ENCODE measurements at places on chromosomes 5 and 9.

GRCh38 chr5:167057665-167058064 is 1233.8 kb upstream of the WWC1 start:
- DNase-seq = no peak

- DNase-seq = no peak
These were observed 90.3 kb downstream of the ANKRD55 start for GRCh38 chr5:56142614-56143372.

GRCh38 chr5:140923601-140924000 is 2.5 kb upstream of the PCDHAC1 start:
- no peak for DNase-seq

GRCh38 chr9:89956907-89957306 is 352.1 kb downstream of the GADD45G start:
- DNase-seq = no peak

DNA sequence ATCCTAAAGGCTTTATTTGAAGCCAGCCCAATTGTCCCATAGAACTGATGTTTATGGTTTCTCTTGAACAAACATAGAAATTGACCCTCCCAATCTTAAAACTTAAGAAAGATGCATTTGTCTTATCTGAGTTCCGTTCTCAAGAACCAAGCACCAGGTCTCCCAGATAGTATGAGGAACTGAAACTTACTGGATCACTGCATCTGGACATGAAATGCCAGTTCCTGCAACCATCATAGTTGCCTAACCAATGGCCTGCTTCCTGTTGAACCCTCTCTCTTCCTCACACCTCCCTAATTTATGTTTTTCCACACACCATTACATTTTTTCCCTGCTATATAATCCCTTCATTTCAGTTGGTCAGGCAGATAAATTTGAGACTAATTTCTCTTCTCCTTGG is 478.9 kb downstream of the HTR1A start:
- DNase-seq = no peak

DNA sequence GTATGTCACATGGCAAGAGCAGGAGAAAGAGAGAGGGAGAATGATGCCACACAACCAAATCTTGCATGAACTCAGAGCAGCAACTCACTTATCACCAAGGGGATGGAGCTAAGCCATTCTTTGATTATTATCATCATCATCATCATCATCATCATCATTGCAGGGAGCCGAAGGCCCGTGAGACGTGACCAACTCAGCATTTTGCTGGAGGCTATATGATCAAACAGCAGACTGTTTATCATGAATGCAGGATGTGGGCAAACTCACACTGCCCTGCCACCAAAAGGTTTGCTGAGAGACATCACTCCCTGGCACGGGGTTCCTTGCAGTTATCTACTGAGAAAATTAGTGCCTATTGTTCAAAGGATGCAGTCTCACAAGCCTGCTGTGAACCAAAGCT is 8.6 kb upstream of the ZNF169 start:
- DNase-seq = no peak

DNA sequence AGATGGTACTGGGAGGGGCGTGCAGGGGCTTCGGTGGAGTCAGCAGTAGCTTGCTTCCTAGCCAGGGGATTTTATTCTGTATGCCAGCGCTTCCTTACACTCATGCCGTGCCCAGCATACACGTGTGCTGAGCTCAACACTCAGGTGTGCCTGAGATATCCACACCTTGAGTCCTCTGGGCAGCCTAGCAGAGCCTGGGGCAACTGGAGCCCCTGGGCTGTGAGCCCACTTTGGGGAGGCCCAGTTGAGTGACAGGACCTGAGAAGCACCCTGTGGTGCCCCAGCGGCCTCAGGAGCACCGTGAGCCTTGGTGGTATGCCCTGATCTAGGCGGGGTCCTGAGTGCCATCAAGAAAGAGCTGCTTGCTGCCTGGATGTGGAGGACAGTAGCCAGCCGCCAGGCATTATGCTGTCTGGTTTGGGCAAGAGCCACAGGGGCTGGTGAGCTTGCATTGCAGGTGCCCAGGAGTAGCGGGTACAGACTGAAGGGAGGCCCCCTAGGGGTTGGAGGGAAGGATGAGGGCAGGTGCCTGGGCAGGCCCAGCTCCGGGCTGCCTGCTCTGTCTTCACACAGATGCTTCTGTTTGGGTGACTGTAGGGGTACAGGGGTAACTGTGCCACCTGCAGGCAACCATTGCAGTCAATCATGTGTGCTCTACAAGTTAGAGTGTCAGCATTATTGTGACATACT is 42.9 kb downstream of the BNIP1 start:
- DNase-seq = no peak

GRCh38 chr5:75342836-75343235 is 5.8 kb downstream of the HMGCR start:
- DNase-seq = no peak

GRCh38 chr5:38330207-38330606 is 71.8 kb downstream of the EGFLAM start:
- DNase-seq = no peak

DNA sequence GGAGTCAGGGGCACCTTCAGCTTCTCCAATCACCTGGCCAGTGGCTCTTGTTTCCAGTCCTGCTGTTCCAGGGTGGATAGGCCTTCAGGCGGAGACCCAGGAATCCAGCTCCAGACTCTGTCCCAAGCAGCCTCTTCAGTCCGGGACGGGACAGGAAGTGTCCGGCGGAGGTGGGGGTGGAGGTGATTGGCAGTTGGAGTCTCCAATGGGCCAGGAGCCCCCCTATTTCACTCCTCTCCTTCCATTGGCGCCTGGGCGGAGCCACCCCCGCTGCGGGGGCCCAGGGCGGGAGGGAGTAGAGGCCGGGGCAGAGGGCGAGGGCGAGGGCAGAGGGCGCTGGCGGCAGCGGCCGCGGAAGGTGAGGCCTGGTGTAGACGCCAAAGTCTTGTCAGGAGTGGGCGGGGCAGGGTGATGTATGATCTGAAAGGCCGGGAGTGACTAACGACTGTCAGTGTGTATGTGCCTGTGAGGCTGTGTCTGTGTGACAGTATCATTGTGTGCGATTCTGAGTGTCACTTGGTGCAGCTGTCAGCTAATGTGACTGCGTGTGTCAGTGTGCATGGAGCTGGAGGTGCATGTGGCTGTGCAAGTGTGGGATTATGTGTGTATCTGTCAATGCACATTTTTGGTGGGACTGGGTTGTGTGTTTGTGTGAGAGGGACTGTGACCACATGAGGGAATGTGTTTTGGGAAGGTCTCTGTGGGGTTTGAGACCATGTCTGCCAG is at the start of gene IL11RA:
Gene IL11RA (plus strand): TSS at position 310 of the 726 bp plus-strand sequence. CDS start 3,033 bp downstream, outside the sequence.
- DNase-seq = peak; percentile 45

DNA sequence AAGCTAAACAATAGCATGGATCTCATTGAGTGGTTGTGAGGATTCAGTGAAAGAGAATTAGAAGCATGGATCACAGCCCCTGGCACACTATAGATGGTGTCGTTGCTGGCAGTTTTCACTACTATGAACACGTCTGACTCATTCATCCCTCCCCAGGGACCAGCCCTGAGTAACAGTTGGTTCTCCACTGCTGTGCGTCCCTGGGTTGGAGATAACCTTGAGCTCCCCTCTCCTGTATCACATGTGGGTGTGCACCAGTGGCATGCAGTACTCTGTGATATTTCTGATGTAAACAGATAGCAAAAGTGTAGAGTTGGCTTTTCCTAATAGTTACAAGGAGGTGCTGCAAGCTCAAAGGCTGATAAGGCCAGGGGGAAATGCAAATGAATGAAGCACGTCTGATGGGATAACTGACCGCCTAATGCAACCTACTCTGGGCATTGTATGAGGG is 8.8 kb upstream of the LCP2 start:
- no peak for DNase-seq

GRCh38 chr5:16619136-16619535 is 2.3 kb upstream of the RETREG1 start:
- DNase-seq = no peak

GRCh38 chr9:111231801-111232580 is 98.0 kb downstream of the OR2K2 start:
- no peak for DNase-seq

- no peak for DNase-seq
These were observed 440.5 kb upstream of the ADAMTS16 start for GRCh38 chr5:4699592-4699991.

GRCh38 chr9:136927343-136928271 is 16.9 kb downstream of the FBXW5 start:
- DNase-seq = no peak

GRCh38 chr5:37436146-37436934 is 57.2 kb downstream of the WDR70 start:
- no peak for DNase-seq

GRCh38 chr9:74449060-74449459 is 48.1 kb upstream of the RORB start:
- no peak for DNase-seq

DNA sequence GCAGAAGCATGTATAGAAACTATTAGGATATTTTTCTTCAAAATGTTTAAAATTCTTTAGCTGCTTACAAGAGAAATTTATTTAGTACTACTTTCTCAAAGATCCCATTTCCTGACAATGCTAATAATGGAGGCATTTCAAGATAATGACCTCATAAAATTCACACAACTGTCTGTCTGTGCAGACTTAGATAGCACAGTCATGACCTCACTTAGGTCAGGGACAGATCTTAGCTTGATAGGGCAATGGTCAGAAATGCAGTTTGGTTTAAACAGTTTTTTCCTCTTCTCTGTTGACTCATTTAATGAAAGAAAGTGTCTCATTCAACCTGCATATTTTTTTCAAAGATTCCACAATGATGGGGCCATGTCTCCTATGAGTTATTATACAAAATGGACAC is 128.4 kb downstream of the GRIA1 start:
- no peak for DNase-seq

GRCh38 chr5:68007451-68007850 is 208.1 kb upstream of the PIK3R1 start:
- DNase-seq = no peak

- no peak for DNase-seq
These were observed 44.8 kb upstream of the RNU6ATAC start for GRCh38 chr9:134208981-134209725.

DNA sequence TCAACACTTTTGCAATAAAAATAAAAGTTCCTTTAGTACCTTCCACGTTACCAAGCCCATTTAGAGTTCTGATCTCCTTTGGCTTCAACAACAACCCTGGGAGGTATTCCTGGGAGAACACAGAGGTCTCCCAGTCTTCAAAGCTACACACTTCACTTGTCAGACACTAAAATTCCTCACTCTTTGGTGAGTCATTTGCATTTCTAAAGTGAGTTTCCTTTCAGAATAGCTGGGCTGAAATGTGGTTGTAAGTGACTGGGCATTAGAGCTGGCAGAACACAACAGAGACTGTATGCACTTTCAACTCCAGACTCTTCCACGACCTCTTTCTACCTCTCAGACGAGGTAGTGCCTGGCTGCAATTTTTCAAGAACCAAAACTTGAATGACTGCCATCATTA is 11.5 kb upstream of the F2RL1 start:
- no peak for DNase-seq

GRCh38 chr5:131848662-131849061 is 51.8 kb upstream of the FNIP1 start:
- DNase-seq = no peak

- DNase-seq = no peak
These were observed 159.8 kb upstream of the GAS1 start for GRCh38 chr9:87107072-87107471.

DNA sequence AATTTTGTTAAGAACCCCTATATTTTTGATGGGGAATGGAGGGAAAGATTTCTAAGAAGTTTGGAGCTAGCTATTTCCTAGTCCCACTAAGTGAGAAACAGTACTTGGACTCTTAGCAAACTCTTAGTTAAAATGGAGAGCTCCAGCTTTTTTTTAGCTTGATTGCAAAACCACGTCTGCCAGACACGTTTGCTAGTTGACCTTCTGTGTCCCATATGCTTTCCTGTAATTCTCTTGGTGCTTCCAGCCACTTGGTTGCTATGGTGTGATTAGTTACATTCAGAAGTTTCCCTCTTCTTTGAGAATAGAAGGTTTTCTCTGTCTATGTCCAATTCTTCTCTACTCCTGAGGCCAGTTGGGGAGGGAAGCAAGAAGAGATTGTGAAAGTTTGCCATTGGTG is 417.0 kb upstream of the TLE4 start:
- no peak for DNase-seq

- DNase-seq = no peak
These were observed 50.3 kb downstream of the MAMDC2 start for GRCh38 chr9:70093944-70094343.

DNA sequence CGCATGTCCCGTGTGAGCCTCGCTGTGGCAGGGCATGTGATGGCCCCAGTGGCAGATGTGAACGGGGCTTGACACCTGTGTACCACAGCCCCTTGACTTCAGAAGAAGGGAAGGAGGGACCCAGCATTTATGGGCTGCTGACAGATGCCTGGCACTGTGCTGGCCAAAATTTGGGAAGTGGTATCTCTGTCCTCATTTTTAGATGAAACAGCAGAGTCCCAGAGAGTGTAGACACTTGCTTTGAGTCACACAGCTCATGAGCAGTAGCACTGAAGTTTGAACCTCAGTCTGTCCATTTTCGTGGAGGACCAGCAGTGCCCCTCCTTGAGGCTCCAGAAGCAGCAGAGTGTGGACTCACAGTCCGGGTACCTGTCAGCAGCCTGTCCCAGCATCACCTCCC is 16.5 kb downstream of the NEK6 start:
- no peak for DNase-seq

- peak; percentile 41 for DNase-seq
These were observed 821 bp downstream of the CTNNA1 start for GRCh38 chr5:138753794-138754698.

- no peak for DNase-seq
These were observed 513.6 kb upstream of the C9orf72 start for GRCh38 chr9:28086881-28087280.

- no peak for DNase-seq
These were observed 26.7 kb downstream of the LNPEP start for GRCh38 chr5:96962540-96962991.

DNA sequence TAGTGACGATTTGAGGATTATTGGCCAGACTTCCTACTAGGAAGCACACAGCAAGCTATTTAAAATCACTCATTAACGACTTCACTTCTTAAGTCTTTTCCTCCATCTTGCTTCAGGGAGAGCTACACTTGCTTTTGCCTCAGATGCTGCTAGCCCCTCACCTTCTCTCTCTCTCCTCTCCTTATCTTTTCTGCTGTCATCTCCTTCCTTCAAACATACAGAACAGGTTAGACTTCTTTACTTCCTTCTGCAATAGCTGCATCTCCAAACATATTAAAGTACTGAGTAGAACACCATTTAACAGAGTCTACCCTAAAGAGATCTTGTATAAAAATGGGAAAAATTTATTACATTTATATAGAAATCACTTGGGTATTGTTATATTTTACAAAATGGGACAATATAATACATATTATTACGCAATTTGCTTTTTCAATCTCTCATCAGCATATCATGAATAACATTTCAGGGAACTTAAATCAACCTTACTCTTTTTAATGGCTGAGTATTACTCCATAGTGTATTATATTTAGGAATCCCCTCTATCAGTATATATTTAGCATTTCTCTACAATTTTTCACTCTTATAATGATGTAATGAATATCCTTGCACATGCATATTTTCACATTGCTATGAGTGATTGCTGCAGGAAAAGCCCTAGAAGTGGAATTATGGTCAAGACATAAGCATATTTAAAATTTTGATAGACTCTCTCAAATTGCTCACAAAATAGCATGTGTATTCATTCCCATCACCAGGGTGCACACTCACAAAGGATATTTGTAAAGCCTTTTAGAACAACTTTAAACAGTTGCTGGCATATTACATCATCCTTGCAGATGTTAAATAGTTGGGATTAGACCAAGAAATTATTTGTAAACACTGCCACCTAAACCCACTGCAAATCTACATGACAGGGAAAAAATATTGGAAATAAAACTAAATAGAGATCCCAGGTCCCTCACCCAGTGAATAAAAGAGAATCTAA is 164.5 kb upstream of the NFIB start:
- no peak for DNase-seq

Data from activated T-cell treated with anti-CD3 and anti-CD28 coated beads for 4 hours (primary cell).